ENCODE measurements at places on chromosomes 7 and 10.

- DNase-seq: no peak
Measured at GRCh38 chr7:38007096-38007495, 86.7 kb downstream of the EPDR1 start.

GRCh38 chr7:66016131-66016461 lies 34.1 kb upstream of the GUSB start:
- no peak for DNase-seq

DNA sequence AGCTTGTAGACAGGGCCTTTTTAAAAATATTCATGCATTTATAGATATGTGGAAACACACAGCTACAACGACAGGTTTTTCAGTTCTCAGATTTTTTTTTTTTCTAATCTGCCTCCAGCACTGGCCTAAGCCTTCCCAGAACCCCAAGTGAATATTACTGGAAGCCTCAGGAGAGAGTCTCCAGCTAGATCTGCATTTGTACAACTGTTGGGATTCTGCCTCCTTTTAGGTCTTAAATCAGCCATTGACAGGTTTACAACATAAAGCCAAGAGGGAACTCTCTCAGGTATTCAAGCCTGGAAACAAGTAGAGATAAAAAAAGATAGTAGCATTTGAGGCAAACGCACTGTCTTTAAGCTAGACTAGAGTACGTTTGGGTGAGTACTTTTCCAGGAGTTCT lies 275.8 kb downstream of the ANKRD30A start:
- no peak for DNase-seq

- no peak for DNase-seq
Measured at GRCh38 chr10:128373831-128374230, 247.6 kb upstream of the MKI67 start.

- no peak for DNase-seq
Measured at GRCh38 chr7:153835103-153835502, 217.1 kb upstream of the DPP6 start.

DNA sequence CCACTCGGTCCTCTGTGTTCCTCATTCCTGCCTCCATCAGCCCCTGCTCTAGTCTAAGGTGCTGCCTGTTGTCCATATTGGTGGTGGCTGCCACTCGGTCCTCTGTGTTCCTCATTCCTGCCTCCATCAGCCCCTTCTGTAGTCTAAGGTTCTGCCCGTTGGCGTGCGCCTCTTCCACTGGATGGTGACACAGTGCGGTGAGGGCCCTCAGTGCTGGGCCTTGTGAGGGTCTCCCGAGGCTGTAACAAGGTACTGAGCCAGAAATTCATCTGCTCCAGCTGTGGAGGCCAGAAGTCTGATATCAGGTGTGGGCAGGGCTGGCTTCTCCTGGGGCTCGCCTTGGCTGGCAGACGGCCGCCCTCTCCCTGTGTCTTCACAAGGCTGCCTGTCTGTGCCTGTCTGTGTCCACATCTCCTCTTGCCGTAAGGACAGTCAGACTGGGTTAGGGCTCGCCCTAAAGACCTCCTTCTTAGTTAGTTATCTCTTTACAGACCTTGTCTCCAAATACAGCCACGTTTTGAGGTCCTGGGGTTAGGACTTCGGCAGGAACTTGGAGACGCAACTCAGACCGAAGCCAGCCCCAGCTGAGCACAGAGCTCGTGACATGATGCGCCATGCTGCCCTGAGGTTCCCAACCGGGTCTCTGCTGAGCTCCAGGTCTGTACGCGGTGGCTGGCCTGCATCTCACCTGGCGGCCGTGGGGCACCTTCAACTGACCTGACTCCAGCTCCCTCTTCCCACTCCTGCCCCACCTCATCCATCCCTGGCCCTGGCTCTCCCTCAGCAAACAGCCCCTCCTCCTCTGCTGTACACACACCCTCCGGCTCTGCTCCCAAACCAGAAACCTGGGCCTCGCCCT lies 181.4 kb upstream of the SHH start:
- DNase-seq: no peak

GRCh38 chr7:23403970-23404369 lies 66.3 kb downstream of the IGF2BP3 start:
- DNase-seq: no peak

DNA sequence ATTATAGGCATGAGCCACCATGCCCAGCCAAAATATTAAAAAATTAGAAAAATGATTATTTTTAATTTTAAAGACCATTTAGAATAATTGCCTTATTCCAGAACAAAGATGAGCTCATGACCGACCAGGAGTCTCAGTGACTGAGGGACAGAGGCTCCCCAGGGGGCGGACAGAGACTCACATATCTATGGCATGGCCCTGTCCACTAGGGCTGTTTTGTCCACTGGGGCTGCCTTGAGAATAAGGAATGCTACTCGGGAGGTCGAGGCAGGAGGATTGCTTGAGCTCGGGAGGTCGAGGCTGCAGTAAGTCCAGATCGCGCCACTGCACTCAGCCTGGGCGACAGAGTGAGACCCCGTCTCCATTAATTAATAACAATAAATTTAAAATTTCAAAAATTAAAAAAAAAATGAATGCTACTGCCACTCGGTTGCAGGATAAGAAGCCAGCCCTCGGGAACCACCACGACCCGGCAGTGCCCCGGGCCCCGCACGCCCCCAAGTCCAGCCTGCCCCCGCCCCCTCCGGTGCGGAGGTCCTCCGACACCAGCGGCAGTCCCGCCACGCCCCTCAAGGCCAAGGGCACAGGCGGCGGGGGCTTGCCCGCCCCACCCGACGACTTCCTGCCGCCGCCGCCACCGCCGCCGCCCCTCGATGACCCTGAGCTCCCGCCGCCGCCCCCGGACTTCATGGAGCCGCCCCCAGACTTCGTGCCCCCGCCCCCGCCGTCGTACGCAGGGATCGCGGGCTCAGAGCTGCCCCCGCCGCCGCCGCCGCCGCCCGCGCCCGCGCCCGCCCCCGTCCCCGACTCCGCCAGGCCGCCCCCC lies 128.6 kb downstream of the APBB1IP start:
- no peak for DNase-seq

GRCh38 chr10:85888004-85888403 lies 478.6 kb downstream of the GRID1 start:
- no peak for DNase-seq

DNA sequence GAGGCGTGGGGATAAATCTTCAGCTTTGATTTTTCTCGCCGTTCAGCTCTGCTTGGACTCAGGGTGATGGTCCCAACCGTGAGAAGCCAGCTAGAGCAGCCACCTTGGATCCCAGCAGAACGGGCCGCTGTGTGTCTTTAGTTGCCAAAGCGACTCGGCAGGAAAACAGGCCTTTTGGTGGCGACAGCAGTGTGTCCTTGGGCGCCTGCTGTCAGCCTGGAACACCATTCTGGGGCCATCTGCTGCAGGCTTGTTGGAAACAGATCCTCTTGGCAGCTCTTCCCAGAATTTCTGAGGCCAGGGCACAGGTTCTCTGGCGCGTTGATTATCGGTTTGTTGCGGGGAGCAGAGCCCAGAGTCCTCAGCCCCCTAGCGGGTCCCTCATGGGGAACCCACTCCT lies 97.6 kb downstream of the CUX1 start:
- DNase-seq: no peak

- peak; percentile 11 for DNase-seq
Measured at GRCh38 chr7:129225206-129225930, 538 bp downstream of the AHCYL2 start.
